ENCODE measurements at places on chromosomes 4 and X.

DNA sequence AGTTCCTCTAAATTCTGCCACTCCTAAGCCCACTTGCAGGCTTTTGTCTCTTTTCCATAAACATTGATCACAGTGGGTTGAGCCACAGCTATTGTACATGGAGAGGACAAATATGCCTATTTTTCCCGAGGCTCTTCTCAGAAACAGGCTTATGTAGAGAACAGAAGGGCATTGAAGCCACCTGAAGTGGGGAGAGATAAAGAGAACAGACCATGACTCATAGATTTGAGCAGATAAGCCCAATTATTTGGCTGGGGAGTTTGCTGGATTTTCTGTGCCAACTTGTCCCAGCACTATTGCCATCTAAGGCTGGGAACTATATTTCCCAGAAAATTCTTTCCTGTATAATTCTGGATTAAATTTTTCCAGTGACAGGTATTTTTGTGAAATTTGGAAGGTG, 446.1 kb upstream of the RPS6KA3 start:
- no peak for DNase-seq

- DNase-seq, result no peak
Observed at GRCh38 chr4:123870216-123870876, 473.8 kb downstream of the SPRY1 start.

- no peak for DNase-seq
Observed at GRCh38 chr4:142959173-142959572, 113.1 kb upstream of the INPP4B start.

DNA sequence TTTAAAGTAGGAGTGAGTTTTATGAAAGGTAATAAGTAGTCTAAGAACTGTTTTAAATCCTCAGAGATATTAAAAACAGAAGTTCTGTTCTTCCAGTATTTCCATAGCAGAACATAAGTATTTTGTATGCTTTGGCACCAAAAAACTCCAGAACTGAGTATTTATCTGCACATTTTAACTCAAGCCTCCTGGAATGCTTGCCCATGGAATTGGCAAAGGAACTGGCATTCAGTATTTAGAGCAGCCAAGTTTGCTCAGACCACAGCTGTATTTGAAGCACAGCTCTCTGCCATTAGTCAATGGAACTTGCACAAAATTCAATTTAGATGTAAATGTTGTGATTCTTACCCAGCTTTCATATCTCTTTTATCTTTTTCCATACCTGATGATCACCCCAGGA, 42.2 kb downstream of the NDNF start:
- no peak for DNase-seq

GRCh38 chr4:30245140-30245539, 475.0 kb upstream of the PCDH7 start:
- no peak for DNase-seq
